Hematopoietic multipotent progenitor cell treated with erythropoietin and hydrocortisone succinate and interleukin-3 and kit ligand, for 15 days (in vitro differentiated cells): ENCODE measurements at places on chromosomes 1 and 21.

DNA sequence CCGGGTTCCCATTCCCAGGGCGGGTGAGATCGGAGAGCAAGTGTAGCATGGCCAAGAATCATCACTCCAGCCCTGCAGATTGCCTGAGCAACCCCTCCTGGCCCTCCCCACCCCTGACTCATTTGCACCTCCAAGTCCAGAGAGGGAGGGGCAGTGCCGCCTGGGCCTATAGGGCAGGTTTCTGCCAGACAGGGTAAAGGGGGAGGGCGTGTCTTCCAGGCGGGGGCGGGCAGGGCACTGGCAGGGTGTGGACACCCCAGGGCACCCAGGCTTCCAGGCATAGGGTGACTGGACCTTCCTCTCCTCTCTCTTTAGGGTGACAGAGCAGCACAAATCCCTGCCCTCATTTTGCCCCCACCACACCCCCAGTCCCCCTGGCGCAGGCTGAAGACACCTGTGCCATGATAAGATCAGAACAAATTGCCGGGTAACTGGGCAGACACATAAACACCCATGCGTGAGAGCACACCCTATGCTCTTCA lies 3.2 kb upstream of the CRYBG2 start:
- DNase-seq: no peak

- DNase-seq: no peak
Observed at GRCh38 chr1:25869909-25870606, 5.5 kb downstream of the PAQR7 start.

DNA sequence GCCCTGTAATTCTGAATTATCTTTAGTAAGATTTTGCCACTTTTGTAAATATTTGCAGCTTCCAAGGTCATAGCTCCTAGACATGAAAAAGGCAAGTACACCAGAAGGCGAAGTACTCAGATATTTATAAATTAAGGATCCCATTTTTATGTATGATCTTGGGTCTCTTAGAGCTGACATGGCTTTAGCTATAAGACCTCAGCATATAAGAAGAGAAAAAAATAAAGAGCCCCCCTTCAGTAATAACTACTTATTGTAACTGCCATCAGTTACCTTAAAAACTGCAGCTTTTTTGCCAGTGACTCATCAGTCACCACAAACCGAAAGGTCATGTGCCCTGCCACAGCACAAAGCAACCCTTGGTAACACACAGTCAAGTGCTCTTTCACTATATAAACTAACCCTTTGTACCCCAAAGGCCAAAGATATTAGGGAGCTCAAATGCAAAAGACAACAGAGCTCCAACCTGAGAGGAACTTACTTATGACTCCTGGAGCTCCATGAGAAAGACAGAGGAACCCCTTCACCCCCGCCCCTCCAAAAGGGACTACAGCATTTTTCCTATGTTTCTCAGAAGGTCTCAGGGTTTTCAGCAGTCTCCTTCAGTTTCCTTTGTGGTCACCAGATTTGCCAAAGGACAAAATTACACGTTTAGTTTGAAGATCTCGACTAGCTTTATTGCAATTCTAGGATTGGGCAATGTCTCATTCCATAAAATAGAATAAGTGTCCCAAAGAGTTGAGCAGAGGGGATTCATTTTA lies 219.8 kb upstream of the DUSP10 start:
- no peak for DNase-seq

- DNase-seq: no peak
Observed at GRCh38 chr1:84374991-84375696, 23.1 kb upstream of the DNASE2B start.

- DNase-seq: no peak
Observed at GRCh38 chr1:220928725-220929300, 49.6 kb downstream of the HLX start.

GRCh38 chr1:31742462-31743212 lies 21.5 kb downstream of the ADGRB2 start:
- no peak for DNase-seq

DNA sequence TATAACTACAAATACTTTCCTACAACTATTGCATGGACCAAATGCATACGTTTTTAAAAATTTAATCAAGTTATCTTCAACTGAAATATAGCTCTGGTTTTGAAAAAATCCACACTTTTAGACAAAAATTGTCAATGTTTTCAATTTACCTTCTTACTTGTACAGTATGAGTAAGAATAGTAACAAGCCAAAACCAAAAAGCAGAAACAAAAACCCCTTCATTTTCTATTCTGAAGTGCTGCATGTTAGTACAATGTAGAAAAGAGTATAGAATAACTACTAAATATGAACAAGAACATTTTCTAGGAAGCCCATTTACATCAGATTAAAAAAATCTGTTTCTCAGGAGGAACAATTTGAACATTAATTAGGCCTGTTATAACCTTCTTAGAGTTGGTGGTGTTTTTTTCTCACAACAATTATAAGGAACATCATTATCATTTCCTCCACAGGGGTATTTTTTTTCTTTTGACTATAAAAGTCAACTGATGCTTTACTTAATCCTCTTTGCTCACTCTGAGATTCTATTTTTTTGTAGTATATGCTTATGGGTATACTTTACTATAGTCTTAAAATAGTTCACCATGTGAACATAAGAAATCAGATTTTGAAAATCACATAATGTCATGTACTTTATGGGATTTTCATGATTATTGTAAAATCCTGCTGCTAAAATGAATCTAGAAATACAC lies 475.4 kb downstream of the PTBP2 start:
- no peak for DNase-seq

DNA sequence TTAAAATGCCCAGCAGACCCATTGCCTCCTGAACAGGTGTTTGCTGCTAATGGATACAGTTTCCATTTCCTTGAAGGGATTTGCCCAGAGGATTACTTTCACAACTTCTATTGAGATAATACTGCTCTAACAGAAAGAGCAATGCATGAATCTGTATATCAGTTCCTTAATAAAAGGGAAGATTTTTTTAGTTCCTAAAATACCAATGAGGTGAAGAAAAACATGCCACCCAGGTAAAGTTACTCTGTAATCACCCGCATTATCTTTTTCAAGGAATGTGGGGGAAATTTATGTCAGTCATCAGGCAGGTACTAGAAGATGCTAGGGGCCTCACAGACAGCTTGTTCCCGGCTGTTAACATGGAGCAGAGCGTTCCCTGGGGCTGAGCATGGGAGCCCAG lies 41.1 kb downstream of the KCNJ15 start:
- DNase-seq: no peak

GRCh38 chr21:44865561-44866280 lies 7.8 kb downstream of the PTTG1IP start:
- DNase-seq: peak; percentile 29

DNA sequence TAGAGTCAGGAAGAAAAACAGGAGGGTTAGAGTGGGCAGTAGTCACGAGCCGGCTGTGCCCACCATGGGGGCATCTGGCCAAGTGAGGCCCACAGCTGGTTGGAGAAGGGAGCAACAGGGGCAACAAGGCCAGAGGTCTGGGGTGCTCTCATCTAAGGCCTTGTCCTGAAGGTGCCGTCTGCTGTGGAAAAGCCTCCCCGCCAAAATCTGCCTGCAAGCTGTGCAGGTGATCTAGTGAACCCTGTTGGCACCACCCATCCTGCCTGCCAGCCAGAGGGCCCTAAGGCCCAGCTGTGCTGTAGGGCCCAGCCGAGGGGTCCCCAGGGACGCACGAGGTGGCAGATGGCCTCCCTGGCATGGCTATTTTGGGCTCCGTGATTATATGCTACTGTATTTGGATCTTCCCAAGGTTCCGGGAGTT lies 51.3 kb downstream of the LGR6 start:
- no peak for DNase-seq

GRCh38 chr1:33502726-33503125 lies 30.3 kb downstream of the ZSCAN20 start:
- no peak for DNase-seq

DNA sequence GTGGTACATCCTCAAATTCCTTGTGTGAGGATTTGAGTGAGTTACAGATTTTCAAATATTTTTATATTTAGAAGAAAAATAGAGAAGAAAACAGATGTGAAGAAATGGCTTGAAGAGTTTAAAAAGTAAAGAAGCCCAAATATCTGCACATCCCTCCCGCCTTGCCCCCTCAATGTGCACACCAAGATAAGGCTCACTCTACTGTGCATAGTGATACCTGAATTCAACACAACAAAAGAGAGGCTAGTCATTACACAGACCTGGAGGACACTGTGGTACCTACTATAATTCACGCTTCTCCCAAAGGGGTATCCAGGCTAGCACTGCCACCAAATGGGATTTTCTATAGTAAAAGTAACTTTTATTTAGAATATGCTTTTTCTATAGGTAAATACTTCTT lies 44.0 kb upstream of the SYT2 start:
- DNase-seq: peak; percentile 14

GRCh38 chr1:157043685-157044084 lies 1.9 kb downstream of the ARHGEF11 start:
- no peak for DNase-seq

DNA sequence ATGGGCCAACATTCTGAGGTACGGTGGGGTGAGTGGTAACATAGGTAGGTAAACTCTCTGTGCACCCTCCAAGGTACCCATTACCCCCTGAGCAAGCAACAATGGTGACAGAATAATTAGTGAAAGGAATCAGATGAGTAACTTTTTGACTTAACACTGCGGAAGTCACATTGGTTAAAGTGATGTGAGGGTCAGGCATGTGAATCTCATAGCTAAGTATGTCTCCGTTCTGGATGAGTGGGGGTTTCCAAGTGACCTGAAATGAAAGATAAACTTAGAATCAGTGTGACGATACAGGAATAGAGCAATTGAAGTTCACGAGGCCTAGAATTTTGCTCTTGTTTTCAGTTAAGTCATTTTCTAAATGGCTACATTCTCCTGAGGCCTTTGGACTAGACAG lies 311.7 kb downstream of the KCTD3 start:
- DNase-seq: no peak
